ENCODE measurements at places on chromosomes 3 and 15.
A peak's percentile ranks its signal among the peaks of the same experiment; 100 is the strongest.

GRCh38 chr3:69932087-69932486, 67.4 kb upstream of the SAMMSON start:
- no peak for DNase-seq

DNA sequence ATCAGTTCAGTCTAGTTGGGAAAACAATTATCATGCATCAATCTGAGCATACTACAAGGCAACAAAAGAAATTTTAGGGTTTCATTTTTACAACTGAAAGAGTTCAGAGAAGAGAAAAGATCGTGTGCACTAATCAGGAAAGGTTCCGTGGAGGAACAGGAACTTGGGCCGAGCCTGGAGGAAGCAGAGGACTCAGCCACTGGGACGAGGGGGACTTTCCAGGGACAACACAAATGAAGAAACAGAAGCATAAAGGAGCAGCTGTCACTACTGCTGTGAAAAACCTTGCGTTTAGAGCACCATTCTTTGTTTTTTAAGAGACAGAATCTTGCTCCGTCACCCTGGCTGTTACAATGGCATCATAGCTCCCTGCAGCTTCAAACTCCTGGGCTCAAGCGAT, 60.5 kb downstream of the MYO1E start:
- DNase-seq: no peak

GRCh38 chr3:182092662-182093262, 381.0 kb downstream of the SOX2 start:
- DNase-seq: peak; percentile 18

DNA sequence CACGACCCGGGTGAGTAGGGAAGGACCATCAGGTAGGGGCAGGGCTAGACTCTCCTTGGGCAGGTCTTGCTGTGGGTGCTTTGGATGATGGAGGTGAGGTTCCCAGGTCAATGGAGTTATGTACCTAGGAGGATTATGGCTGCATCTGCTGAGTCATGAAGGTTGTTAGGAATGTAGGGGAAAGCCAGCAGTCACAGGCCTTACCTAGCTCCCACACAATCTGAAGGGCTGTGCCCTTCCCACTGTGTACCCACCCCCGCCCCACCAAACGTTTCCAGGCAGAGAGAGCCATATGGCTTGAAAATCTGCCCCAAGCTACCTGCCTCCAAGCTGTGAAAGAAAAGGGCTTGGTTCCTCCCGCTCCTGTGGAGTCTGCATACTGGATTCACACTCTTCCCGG, 573.4 kb upstream of the DPPA4 start:
- no peak for DNase-seq

- no peak for DNase-seq
These were observed 24.6 kb downstream of the MAPKBP1 start for GRCh38 chr15:41798607-41799487.

DNA sequence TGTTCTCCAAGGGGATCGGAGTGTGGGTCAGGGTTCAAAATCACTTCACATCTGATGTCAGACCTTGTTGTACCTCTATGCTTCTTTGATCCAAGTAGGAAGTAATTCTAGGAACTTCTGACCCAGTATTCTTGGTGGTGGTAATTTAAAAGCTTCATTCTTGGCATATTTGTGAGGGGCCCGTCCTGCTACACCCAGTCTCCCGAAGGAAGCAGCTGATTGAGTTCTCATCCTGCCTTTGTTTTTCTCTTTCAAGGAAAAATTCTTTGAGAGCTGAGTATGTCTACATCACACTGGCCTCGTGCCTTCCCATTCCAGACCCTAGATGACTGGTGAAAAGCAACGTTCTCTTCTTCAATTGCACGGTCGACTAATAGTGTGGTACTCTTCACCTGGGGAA, 234.4 kb upstream of the TPRG1 start:
- peak; percentile 25 for DNase-seq

DNA sequence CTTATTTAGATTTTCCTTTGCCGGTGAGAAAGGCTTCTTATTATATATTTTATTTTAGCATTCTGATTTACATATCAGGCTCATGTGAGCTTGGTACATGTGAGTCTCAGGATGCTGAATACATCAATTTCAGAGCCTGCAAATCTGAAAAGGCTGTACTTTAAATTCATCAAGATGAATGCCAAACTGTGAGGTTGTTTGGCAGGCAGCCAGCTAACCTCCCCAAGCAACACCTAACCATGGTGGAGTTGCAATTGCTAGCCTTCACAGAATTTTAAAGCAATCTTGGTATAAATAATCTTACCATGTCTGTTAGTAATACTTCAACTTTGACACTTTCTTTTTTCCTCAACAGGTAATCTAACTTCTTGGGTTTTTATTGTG, 252.5 kb downstream of the CDIN1 start:
- no peak for DNase-seq

- no peak for DNase-seq
These were observed 288.7 kb downstream of the WDR72 start for GRCh38 chr15:53470743-53471142.

All from iPS-NIHi11 (cell line).